ENCODE measurements at places on chromosomes 5 and 9.

DNA sequence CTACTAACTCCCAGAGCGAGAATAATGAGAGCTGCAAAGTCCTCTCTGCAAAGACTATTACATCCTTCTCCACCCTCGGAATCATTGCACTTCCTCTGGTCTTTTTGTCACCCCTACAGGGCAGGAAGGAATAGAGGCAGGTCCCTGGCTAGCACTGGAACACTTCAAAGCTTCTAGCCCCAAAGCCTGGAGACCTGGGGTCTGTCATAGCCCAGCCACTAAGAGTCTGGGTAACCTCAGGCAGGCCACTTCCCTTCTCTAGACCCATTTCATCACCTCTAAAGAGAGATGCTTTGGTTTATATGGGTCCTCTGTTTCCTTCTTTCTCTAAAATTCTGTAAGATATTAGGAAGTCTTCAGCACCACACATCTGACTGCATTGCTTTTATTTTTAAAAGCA lies 6.7 kb downstream of the ADRB2 start:
- no peak for DNase-seq

GRCh38 chr9:72443855-72444254 lies 77.6 kb upstream of the TMC1 start:
- peak; percentile 20 for DNase-seq

DNA sequence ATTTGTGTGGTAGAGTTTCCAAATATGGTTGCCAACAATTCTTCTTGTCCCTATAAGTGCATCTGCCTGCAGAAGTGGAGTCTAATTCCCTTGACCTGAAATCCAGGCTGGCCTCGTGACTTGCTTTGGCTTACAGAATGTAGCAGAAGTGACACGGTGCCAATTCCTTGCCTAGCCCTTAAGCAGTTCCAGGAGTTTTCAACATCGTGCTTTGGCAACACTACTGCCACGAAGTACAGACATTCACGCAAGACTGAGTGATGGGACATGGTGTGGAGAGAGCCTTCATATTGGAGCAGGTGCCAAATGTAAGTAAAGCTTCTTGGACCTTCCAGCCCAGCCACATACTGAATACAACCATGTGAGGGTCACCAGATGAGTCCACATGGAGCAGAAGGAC lies 92.9 kb upstream of the NEK6 start:
- peak; percentile 20 for DNase-seq

DNA sequence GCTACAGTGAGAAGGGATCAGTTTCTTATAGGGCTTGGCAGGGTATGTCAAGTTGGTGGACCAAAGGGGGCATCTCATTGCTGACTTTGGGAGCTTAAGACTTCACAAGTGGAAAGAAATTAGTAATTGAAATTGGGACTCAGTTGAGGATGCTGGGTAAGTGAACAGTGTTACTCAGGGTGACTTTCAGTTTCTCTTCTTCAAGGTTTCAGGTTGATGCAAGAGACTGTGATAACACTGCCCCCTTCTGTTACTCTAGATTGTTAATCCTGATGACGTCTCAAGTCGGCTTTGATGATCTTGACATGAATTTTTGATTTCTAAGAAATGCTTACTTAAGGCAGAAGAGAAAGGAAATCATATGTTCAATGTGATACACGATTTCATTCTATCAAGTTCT lies 21.3 kb downstream of the KCTD16 start:
- no peak for DNase-seq

GRCh38 chr9:27654629-27655285 lies 81.5 kb upstream of the C9orf72 start:
- DNase-seq = no peak

- DNase-seq = no peak
Observed at GRCh38 chr5:139797335-139797734, 1.7 kb downstream of the PSD2 start.

DNA sequence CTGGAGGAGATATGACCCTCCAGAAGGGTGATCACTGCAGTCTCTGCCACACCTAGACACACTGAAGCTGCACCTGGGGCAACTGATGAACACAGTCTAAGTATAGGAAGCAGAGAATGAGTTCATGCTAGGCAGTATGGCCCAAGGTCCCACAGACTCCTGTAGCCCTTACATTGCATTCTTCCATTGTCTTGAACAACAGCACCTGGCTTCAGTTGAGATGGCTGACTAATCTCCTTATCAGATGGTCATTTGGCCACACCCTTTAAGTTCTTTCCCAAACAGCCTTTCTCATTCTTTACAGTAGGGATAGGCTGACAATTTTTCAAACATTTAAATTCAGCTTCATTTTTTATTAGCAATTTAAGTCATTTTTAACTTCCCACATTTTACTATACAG lies 23.1 kb downstream of the CENPK start:
- no peak for DNase-seq

GRCh38 chr5:107526270-107526937 lies 144.3 kb downstream of the EFNA5 start:
- DNase-seq = no peak

DNA sequence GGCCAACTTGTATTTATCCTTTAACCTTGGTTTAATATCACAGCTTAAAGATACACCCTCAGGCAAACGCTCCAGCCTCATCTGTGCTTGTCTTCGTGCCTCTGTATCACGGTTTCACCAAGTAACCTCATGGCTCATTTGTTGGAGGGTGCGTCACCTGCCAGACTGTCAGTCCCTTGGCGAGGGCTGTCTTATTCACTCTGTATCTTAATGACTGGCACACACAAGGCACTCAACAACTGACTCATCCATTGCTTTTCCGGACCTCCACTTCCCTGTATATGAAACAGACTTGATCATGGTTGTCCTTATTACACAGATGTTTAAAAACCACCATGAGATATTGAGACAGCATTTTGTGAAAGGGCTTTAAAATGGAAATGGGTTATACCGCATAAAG lies 28.0 kb downstream of the LCP2 start:
- DNase-seq = no peak

GRCh38 chr9:4243113-4243512 lies 56.8 kb downstream of the GLIS3 start:
- DNase-seq = no peak

GRCh38 chr5:19615661-19616060 lies 372.3 kb downstream of the CDH18 start:
- DNase-seq = no peak

- no peak for DNase-seq
Observed at GRCh38 chr5:2271316-2271715, 388.6 kb upstream of the IRX4 start.

GRCh38 chr5:129591508-129592160 lies 131.5 kb downstream of the ADAMTS19 start:
- no peak for DNase-seq

DNA sequence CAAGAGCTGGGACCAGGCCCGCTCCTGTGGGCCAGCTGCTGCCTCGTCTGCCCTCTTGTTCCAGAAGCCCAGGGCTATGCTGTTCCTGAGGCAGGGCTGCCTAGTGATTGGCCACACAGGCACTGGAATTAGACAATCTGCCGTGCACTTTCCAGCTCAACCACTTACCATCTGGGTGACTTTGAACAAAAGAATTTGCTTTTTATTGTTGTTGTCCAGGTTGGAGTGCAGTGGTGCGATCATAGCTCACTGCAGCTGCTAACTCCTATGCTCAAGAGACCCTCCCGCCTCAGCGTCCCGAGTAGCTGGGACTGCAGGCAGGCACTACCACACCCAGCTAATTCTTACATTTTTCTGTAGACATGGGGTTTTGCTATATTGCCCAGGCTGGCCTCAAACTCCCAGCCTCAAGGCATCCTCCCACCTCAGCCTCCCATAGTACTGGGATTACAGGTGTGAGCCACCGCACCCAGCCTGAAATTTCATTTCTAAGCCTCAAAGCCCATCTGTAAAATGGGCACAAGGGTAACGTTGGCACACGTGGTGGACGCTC lies 1.2 kb upstream of the NEK6 start:
- DNase-seq = no peak

DNA sequence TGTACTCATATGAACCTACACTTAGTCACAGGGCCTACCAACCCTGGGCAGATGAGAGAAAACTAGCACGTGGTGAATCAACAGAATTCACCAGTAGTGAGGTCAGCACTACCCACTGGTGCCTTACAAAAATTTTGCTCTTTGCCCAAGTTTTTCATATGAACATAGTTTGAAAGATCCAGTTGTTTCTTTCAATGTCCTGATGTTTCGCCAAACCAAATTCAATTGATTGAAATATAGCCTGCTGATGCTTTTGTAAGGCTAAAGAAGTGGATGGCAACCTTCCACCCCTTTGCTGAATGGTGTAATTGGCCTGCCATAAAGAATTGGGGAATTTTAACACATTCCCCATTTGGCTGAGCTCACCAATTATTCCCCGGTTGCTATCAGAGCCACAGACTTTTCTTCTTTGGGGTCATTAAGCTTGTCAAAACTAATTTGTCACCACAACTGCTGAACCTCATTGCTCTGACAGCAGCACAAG lies 339.2 kb downstream of the GLIS3 start:
- no peak for DNase-seq

DNA sequence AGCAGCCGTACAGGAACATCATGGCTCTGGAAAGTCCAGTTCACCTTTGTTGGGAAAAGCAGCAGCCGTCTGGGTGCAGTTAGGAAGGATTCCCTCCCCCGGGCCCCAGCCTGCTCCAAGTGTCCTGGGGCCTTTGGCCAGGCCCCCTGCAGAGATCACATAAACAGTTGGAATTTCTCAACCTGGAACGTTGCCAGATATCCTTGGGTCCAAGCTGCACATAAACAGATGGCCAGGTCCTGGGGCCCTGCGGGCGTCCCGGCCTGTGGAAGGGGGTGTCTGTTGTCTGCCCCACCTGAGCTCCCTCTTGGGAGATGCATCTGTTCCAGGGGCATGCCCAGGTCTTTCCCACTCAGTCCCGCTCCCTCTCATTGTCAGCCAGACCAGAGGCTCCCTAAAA lies 92.7 kb downstream of the COL5A1 start:
- no peak for DNase-seq

GRCh38 chr5:67004730-67005350 lies 191.8 kb downstream of the CD180 start:
- no peak for DNase-seq

DNA sequence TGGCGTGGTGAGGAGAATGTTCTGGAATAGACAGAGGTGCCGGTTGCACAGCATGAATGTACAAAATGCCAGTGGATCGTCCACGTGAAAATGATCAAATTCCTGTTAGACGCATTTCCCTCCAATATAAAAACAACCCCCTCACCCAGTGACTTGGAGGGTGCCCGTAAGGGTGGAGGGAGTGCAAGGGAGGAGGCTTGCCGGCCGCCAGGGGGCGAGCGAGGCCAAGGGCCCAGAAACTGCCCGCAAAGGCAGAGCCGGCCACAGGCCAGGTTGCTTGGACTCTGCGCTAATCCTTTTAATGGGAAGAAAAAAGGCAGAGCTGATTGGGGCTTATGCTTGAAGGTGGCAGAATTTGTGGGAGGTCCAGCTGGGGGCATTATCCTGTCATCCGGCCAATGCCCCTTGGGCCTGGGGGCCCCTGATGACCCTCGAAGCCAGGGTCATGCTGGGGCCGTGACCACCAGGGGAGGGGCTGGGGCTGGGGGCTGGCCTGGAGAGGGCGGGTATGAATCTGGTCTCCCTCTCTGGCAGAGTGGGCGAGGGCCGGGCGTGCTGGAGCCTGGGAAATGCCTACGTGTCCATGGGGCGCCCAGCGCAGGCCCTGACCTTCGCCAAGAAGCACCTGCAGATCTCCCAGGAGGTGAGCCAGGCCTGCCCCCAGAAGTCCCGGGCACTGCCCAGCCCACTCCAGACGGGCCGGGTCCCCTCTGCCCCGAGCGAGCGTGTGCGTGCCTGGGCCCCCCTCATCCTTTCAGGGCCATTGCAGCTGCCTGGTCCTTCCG lies 12.0 kb downstream of the GPSM1 start:
- peak; percentile 65 for DNase-seq

- no peak for DNase-seq
Observed at GRCh38 chr5:173781432-173781815, 106.7 kb upstream of the CPEB4 start.

GRCh38 chr9:118577121-118577520 lies 792.1 kb downstream of the BRINP1 start:
- no peak for DNase-seq

- DNase-seq = no peak
Observed at GRCh38 chr9:84216151-84216550, 124.4 kb downstream of the SLC28A3 start.

- no peak for DNase-seq
Observed at GRCh38 chr9:31744589-31744988, 639.9 kb upstream of the ACO1 start.

DNA sequence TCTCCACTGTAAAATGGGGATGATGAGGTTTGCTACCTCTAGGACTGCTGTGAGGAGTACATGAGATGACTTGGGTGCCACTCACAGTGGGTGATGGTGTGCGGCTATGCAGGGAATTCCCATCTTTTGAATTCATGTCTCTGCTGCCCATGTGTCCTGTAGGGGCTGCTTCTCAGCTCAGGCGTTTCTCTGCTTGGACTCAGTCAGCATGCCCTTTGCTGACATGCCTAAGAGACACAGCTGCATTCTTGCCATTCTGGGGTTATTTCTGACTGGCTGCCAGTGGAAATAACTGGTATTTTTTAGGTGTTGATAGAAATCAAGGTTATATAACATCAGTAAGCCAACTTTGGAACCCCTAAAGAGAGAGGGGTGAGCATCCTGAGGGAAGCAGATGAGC lies 24.3 kb upstream of the XPA start:
- no peak for DNase-seq

GRCh38 chr9:127423476-127423933 lies 677 bp upstream of the ZNF79 start:
- DNase-seq = no peak

DNA sequence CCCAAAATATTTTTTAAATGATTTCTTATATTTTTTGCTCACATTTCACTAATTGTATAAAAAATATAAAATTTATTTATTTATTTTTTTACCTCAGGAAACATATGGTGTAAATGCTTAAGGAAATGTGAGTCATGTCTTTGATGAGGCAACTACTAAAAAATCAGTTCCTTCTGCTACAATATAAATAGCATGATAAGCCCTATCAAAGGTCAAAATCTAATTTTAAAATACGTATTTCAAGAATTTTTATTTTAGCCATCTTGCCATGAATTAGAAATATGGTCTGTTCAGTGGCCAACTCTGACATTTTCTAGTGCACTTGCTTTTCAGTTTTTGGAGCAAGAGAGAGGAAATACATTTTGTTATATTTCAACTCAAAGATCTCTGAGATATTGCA lies 50.5 kb downstream of the PDE4D start:
- DNase-seq = no peak

GRCh38 chr5:50751064-50751657 lies 84.7 kb downstream of the PARP8 start:
- DNase-seq = peak; percentile 19

Measured in hippocampal formation (tissue), 2 donors.